Putamen (tissue), 1 donor: ENCODE measurements at places on chromosomes 16 and 17.

- no peak for DNase-seq
These were observed 41.6 kb upstream of the GCSH start for GRCh38 chr16:81137754-81138153.

- DNase-seq: no peak
These were observed 3.0 kb upstream of the CHD3 start for GRCh38 chr17:7885367-7886226.

- no peak for DNase-seq
These were observed 163.2 kb downstream of the TOX3 start for GRCh38 chr16:52383640-52384292.

- peak; percentile 73 for DNase-seq
These were observed at the start of gene ROGDI for GRCh38 chr16:4801962-4802658. Gene ROGDI, minus strand, starts transcription at chr16:4802633. Its CDS starts 62 bp downstream, at chr16:4802571.

- no peak for DNase-seq
These were observed 79.7 kb downstream of the AIPL1 start for GRCh38 chr17:6355196-6355595.
